Stimulated activated CD4-positive, alpha-beta T cell treated with anti-CD3 and anti-CD28 coated beads, Interleukin-1b, Interleukin-23, amount 100 ng/mL, for 1 hour (primary cell): ENCODE measurements at places on chromosomes 3 and 15.
A peak's percentile ranks its signal among the peaks of the same experiment; 100 is the strongest.

- DNase-seq, result peak; percentile 60
Observed at GRCh38 chr3:15269091-15269989, 63.0 kb downstream of the SH3BP5 start.

DNA sequence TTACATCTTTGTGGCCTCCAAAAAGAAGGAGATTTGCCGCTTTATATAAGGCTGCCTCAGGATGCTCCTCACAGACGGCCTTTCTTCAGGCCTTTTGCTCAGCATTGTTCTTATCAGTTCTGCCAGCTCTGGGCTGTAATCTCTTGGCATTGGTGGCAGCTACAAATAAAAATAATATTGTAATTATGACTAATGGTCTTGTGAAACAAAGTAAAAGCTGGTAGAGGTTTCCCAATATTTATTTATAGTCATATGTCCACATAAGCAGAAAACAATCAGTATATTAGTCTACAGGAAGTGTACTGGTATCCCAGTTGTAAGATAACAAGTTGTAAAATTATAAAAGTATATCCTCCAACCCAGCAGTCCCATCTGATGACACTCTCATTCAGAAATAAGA, 7.3 kb downstream of the NEK4 start:
- no peak for DNase-seq

GRCh38 chr3:23405081-23405480, 202.0 kb downstream of the UBE2E2 start:
- DNase-seq, result no peak

GRCh38 chr15:33735637-33736247, 232.6 kb upstream of the CHRM5 start:
- DNase-seq, result no peak

- DNase-seq, result no peak
Observed at GRCh38 chr3:52323526-52324295, 7.6 kb downstream of the DNAH1 start.

DNA sequence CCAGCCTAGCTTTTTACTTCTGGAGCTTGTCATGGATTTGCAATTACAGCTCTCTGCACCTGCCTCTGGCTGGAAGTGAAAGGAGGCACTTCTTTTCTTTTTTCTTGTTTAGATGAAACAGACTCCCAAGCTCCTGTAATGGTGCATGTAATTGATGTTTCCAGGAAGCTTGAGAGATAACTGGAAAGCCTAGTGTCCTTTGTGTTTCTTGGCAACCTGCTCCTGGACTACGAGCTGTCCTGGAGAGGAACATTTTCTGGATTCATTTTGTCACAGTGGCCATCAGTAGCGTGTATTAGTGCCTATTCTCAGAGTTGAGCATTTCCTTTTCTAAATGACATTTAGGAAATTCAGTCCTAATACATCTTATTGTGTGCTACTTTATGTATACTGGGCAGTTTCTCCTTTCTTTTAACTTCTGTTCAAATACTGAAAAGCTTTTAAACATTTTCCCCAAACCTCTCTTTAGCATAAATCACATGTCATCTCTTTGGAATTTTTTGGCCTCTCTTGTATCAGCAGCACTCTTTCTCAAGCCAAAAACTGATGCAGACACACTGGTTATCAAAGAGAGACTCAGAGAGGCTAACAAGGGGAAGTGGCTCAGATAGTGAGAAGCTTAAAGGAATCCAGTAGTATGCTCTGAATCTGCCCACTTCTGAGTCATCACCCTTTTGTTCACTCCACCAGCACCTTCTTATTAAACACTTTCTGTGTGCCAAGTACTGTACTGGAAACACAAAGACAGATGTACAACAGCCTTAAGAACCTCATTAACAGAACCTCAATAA, 62.6 kb upstream of the SLC2A2 start:
- no peak for DNase-seq

DNA sequence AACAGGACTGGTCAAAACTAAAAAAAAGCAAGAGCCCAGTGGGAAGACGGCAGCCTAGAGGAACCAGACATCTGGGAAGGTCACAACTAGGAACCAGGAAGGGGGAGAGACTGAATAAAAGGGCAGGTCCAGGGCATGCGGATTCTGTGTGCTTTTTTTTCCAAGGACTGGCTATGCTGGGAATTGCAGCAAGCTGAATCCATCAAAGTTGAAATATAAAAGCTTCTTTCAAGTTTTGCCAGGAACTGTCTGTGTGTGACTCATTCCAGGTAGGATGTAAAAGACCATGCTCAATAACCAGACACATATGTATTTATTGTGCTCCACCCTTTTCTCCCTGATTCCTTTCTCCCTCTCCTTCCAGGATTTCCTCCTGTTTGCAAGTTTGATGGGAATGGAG, 47.9 kb upstream of the CCDC80 start:
- DNase-seq, result no peak
